ENCODE measurements at places on chromosomes 1 and 21. TPM values are rescaled to one million over a fixed set of nuclear protein-coding genes. Genes with fewer than 3 reads are reported as not detected.

Gene HLX
- total RNA-seq: 2.3 TPM

Gene KCNH1
- total RNA-seq: not detected

GRCh38 chr1:168719306-168720111 is 9.5 kb downstream of the DPT start:
- peak; percentile 45 for DNase-seq

Gene SPRR2E
- not detected for total RNA-seq

DNA sequence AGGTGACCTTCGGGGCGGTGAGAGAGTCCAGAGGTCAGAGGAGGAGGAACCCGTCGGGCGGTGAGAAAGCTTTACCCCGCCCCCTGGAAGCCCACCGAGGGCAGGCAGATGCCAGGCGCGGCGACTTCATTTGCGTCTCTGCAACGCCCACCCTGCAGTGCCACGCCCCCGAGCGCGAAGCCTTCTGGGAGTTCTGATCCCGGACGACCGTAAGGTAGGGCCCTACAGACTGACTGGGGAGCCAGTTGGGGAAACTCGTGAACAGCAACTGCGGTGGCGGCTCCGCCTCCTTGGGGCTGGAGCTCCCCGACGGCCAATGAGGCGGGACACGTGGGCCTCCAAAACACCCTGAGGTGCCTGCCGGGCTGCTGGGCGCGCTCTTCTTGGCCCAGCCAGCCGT is 46.0 kb upstream of the EDARADD start:
- DNase-seq: no peak

Gene TPTE
- not detected for total RNA-seq

All from GM12878 (cell line).